ENCODE measurements at places on chromosomes 7 and 10.

DNA sequence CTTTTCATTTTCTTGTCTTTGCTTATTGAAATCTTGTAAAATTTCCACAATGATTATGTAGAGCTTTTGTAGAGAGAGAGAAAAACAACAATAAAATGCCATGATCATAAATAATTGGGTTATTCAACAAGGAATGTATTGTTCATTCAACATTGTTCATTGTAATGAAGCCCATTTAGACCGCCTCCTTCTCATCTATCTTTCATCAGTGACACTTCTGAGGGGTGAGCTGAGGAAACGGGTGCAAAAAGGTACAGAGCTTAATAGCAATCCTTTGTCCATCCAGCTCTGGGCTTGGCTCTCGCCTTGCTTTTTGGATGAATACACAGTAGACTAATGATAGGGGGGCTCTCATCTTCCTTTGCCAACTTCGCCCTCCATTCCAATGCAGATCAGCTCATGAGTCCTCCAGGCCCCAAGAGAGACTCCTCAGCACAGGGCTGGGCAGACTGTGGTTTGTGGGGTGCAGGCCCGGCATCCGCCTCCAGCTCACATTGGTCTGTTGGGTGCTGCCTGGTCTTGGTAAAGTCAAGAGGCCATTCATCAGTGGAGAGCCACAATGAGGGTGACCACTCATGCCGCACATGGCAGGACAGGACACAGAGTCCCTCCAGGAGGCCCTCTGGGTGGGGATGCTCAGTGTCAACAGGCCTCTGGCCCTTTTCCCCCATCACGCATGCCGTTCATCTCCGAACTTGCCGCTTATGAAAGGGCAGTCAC is 17.9 kb upstream of the PPA1 start:
- no peak for DNase-seq

DNA sequence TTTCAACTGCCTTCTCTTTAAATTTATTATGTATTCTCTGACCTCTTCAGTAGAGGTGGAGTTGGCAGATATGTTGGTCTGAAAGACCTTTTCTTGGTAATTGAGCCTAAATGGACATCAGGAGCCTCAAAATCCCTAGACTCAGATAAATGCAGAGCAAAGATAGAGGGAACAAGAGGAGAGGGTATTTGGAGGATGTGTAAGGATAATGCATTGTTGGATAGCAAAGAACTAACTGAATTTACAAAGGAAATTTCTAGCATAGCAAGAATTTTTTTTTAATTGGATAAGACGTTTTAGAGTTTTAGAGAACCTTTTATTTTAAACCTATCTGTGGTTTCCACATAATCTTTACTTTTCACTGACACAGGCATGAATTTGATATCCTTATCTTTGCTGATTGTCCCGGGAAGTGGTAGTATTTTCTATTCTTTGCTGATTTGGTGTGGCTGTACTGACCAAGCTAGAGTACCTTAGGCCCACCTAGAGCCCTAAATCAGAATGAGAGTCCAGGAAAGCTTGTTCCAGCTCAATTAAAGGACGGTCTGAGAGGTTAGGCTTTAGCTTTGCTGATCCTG is 91.3 kb downstream of the NRF1 start:
- DNase-seq, result no peak

DNA sequence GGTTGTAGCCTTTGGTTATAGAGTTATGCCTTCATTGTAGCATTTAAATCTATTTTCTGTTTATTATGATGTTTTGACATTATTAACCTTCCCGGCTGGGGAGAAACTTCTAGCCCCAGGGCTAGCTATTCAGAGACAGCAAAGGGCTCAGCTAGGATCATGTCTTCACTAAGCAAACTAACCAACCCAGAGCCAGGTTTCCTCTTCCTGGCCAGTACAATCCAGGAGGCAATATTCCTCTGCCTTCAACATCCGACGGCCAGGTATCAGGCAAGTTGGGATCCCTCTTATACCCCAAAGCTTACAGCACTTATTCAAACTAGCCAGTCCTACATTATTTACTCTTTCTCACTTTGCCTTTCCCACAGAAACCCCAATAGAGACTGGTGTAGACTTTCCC is 1060.7 kb upstream of the GHITM start:
- DNase-seq, result no peak

DNA sequence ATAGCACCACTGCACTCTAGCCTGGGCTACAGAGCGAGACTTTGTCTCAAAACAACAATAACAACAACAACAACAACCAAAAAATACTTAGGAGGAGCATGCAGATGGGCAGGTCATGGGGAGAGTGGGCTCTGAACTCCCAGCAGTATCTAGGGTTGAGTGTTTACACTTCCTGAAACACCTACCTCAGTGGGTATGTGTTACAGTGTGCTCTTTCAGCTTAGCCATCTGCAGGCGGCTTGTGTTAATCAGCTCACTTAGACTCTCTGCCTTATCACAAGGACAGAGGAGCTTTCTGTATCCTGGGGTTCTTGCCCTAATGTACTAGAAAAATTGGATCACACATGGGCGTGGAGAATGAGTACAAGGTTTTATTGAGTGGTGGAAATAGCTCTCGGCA is 340.2 kb downstream of the KIF20B start:
- DNase-seq, result no peak
